ENCODE measurements at places on chromosomes 3 and 15. TPM values are rescaled to one million over a fixed set of nuclear protein-coding genes. Genes with fewer than 3 reads are reported as not detected.

GABRB3 gene
- not detected for total RNA-seq

GRCh38 chr15:40906091-40906990 is 12.1 kb downstream of the VPS18 start:
- peak; percentile 68 for DNase-seq

CACNA1D gene
- 0.44 TPM for total RNA-seq

- DNase-seq, result no peak
Measured at GRCh38 chr3:24843955-24844354, 349.3 kb upstream of the THRB start.

GRCh38 chr3:149197669-149198068 is 24.0 kb downstream of the CP start:
- no peak for DNase-seq

- no peak for DNase-seq
Measured at GRCh38 chr3:192848371-192849233, 69.1 kb downstream of the MB21D2 start.

GRCh38 chr3:49867871-49868321 is 1.8 kb downstream of the CAMKV start:
- peak; percentile 3 for DNase-seq

- no peak for DNase-seq
Measured at GRCh38 chr3:123635217-123635616, 50.4 kb upstream of the HACD2 start.

PRKAR2A gene
- 29.3 TPM for total RNA-seq

DCBLD2 gene
- 1.5 TPM for total RNA-seq

GRIP2 gene
- not detected for total RNA-seq
